HepG2 (cell line): ENCODE measurements at places on chromosomes 12 and 14.

- no peak for DNase-seq
Measured at GRCh38 chr14:68365228-68365627, 427.6 kb downstream of the ZFP36L1 start.

DNA sequence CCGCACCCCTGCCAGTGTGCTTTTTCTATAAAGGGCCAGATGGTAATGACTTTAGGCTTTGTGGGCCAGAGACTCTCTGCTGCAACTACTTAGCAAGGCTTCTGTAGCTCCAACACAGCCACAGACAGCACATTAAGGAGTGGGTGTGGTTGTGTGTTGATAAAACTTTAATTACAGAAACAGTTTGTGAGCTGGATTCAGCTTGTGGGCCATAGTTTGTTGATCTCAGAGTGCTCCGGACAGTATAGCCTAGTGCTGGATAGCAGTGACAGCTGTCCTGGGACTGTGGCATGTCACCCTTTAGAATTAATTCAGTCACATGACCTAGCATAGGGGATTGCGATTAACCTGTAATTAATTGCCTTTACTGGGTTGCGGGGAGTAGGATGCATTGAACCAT is 109.7 kb downstream of the ZNF664 start:
- DNase-seq = no peak

- DNase-seq = peak; percentile 5
Measured at GRCh38 chr12:28014196-28014595, 41.7 kb upstream of the PTHLH start.

- DNase-seq = no peak
Measured at GRCh38 chr12:93530358-93530757, 42.1 kb upstream of the SOCS2 start.

GRCh38 chr12:94386422-94386821 is 73.2 kb downstream of the CEP83 start:
- peak; percentile 47 for DNase-seq
